Trophoblast cell (in vitro differentiated cells and primary cell): ENCODE measurements at places on chromosomes 6 and 20.

- H3K36me3 ChIP-seq = no peaks in the 10 kb centered on the region
- no peak for DNase-seq
- no peak overlapping the region for H3K4me3 ChIP-seq
- H3K27ac ChIP-seq = no peak overlapping the region
- no peaks in the 10 kb centered on the region for H3K27me3 ChIP-seq
Observed at GRCh38 chr6:131688286-131688685, 12.9 kb downstream of the OR2A4 start.

DNA sequence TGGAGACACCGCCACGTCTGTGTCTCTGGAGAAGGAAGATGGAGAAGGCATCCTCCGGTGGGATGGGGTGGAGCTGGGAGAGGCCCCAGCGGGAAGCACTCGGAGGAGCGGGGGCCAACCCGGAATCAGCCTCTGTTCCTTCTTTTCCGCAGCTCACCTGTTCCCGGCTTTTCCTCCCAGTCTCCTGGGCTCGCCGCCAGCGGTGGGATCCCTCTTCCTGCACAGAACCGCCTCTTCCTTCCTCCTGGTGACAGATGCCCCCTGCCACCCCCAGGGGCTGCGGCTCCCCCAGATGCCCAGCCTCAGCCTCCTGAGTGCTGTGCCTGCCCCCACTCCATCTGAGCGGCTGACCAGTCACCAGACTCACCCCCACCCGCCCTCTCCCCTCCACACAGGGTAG, 23.3 kb downstream of the RAMACL start:
- no peak overlapping the region for H3K4me3 ChIP-seq
- H3K4me1 ChIP-seq = no peaks in the 10 kb centered on the region
- no peak overlapping the region for H3K27ac ChIP-seq
- no peak for DNase-seq

GRCh38 chr6:74368746-74369145, 672.7 kb downstream of the CD109 start:
- DNase-seq = peak; percentile 50
- H3K4me3 ChIP-seq = no peak overlapping the region
- H3K27me3 ChIP-seq = no peaks in the 10 kb centered on the region
- H3K36me3 ChIP-seq = no peaks in the 10 kb centered on the region

DNA sequence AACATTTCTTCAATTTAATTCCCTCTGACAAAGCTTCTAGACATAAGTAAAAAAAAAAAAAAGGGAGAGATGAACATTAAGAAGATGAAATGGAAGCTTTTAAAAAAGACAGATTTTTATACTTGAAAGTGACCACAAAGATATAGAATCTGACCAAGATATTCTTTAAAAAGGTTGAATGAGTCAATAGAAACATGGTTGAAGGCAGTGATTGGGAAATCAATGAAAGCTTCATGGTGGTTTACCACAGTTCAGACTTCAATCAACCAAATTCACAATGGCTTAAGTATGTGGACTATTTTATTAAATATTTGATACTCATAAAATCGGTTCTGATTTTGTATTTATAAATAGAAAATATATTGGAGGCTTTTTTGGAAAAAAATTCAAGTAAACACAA, 248.4 kb upstream of the HSF2 start:
- DNase-seq = no peak
- H3K27me3 ChIP-seq = no peaks in the 10 kb centered on the region
- H3K36me3 ChIP-seq = no peaks in the 10 kb centered on the region
- no peaks in the 10 kb centered on the region for H3K4me1 ChIP-seq

DNA sequence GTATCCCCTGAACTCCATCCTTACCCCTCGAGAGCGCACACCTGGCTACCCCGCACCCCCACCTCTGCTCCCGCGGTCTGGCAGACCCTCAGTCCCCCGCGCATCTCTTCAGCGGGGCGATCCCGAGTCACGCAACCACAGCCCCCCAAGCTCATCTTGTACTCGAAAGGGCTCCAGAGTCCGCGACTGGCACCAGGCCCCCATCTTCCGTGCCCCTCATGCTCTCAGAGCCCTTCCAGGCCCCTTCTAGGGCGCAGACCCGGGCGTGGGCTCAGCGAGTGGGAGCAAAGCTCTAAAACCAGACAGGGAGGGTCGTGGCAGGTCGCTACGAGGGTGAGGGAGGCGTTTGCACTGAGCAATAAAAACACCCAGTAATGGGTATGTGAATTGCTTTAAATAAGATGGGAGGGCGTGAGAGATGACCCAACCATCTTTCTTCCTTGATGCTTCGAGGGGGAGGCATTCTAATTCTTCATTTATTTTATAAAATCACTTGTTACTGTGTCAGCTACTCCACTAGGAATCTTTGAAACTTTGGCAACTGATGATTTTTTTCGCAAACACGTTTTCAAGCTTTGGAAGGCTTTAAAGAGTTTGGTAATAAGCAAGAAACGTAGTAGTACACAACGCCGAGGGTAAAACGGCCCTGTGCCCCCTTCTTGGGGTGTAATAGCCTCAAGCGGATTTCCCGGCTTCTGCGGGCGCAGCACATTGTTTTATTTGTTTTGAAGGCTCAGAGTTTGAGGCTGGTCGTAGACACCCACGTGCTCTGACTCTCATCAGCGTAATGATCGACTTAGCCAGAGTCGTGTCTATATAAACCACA, 42.6 kb upstream of the SUPT3H start:
- no peaks in the 10 kb centered on the region for H3K36me3 ChIP-seq
- H3K27ac ChIP-seq = no peak overlapping the region
- peaks cover 25% of the 10 kb centered on the region for H3K27me3 ChIP-seq
- peaks cover 11% of the 10 kb centered on the region for H3K4me1 ChIP-seq

DNA sequence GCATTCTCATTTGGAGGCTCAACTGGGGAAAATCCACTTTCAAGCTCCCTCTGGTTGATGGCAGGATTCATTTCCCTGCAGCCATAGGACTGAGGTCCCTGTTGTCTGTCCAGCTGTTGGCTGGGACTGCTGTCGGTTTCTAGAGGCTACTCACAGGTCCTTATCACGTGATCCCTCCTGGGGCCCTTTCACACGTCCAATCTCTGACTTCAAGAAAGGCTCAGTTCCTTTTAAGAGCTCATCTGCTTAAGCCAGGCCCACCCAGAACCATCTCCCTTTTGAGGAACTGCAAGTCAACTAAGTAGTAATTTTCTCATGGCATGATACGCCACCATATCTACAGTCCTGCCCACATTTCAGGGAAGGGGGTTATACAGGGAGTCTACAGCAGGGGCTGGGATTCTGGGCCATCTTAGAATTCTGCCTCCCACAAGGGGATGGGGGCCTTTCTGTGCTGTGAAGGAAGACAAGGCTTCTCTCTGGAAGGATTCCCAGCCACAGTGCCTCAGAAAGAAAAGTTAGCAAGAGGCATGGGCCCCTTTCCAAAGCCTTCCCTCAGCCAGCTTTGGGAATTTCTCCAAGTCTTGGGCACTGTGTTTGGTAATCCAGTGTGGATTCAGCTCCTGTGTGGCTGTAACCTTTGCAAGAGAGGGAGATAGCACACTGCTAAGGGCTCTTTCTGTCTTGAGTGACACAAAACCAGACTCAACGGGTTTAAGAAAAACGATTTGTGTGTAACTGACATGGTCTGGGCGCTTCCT, 66.4 kb downstream of the CTCFL start:
- H3K4me3 ChIP-seq = no peak overlapping the region
- no peaks in the 10 kb centered on the region for H3K36me3 ChIP-seq
- H3K27me3 ChIP-seq = no peaks in the 10 kb centered on the region
- DNase-seq = no peak
- H3K4me1 ChIP-seq = peaks cover 23% of the 10 kb centered on the region
- no peak overlapping the region for H3K27ac ChIP-seq

DNA sequence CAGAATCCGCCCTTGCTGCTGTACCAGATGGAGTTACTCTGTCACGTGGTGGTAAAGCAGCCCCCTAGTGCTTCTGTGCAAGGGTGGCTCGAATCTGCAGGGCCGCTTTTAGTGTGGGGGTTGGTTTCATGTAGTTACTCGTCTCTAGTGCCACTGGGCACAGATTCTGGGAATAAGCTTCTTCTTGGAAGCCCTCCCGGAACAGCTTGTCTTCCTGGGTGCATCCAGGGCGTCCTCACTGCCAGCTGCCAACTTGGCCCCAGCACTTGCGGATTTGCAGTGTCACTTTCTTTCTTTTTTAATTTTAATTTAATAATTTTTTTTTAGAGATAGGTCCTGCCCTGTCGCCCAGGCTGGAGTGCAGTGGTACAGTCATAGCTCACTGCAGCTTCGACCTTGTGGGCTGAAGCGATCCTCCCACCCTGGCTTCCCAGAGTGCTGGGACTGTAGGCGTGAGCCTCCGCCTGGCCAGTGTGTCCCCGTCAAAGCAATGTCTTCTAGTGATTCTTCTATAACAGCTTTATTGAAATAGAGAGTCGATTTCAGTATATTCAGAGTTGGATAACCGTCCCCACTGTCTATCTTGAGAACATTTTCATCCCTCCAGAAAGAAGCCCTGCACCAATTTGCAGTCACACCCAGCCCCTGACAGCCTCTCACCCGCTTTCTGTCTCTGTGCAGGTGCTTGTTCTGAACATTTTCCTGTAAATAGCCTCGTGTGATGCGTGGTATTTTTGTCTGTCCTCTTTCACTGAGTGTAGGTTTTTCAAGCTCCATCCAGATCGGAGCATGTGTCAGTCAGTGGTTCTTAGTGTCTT, 25.9 kb downstream of the PYGB start:
- H3K27me3 ChIP-seq = no peaks in the 10 kb centered on the region
- H3K27ac ChIP-seq = no peak overlapping the region
- DNase-seq = no peak

- no peaks in the 10 kb centered on the region for H3K27me3 ChIP-seq
- no peak overlapping the region for H3K27ac ChIP-seq
- peak; percentile 73 for DNase-seq
- H3K36me3 ChIP-seq = peaks cover 10% of the 10 kb centered on the region
Observed at GRCh38 chr6:4932228-4932903, 71.5 kb downstream of the RPP40 start.

GRCh38 chr6:139161817-139162284, 27.0 kb downstream of the HECA start:
- H3K27me3 ChIP-seq = no peaks in the 10 kb centered on the region
- peaks cover 8% of the 10 kb centered on the region for H3K36me3 ChIP-seq
- H3K4me1 ChIP-seq = peaks cover 8% of the 10 kb centered on the region
- H3K27ac ChIP-seq = no peak overlapping the region

DNA sequence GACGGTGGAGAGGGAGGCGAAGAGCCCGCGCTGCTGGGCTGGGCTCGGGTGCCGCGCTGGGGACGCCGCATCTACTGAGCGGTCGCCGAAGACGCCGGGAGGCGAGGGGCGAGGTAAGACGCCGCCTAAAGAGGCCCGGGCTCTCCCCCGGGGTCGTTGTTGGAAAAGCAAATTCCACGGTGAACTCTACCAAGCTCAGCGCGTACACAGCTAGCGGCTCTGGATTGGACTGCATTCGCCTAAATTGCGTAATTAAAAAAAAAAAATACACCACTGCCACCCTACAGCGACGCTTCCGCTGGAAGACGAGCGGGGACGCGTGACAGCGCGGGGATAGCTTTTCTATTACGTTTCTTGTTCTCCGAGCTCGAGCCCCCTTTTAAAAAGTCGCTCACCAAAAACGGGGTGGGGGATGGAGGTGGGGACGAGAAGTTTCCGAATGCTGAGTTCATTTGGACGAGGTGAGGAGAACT, 92.0 kb upstream of the PRDM1 start:
- H3K27me3 ChIP-seq = peaks cover 39% of the 10 kb centered on the region
- no peak overlapping the region for H3K4me3 ChIP-seq
- no peaks in the 10 kb centered on the region for H3K36me3 ChIP-seq
- no peak overlapping the region for H3K27ac ChIP-seq
- peaks cover 11% of the 10 kb centered on the region for H3K4me1 ChIP-seq

DNA sequence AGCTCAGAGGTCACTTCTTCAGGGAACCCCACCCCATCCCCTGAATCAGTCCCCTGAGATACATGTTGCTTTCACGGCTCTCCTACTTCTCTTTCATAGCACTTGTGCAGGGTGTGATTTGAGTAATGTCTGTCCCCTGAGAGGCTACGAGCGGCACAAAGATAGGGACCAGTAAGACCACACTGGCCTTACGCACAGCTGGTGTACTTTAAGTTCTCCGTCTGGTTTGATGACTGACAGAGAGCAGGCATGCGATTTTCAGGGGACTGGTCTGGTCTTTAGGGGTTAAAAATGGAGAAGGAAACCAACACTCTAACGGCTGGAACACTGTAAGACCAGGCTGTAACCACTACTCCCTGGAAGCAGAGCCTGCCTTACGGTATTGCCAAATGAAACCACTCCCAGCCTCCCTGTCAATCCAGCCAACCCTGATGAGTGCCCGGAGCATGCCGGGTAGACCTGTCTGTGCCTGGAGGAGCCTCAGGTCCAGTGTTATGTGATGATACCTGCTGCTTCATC, 47.1 kb downstream of the ELMO2 start:
- peak; percentile 62 for DNase-seq
- peaks cover 36% of the 10 kb centered on the region for H3K36me3 ChIP-seq
- H3K4me1 ChIP-seq = peaks cover 15% of the 10 kb centered on the region

- no peaks in the 10 kb centered on the region for H3K27me3 ChIP-seq
- H3K4me1 ChIP-seq = no peaks in the 10 kb centered on the region
- H3K36me3 ChIP-seq = no peaks in the 10 kb centered on the region
Observed at GRCh38 chr20:59561228-59561605, 43.1 kb upstream of the PHACTR3 start.

DNA sequence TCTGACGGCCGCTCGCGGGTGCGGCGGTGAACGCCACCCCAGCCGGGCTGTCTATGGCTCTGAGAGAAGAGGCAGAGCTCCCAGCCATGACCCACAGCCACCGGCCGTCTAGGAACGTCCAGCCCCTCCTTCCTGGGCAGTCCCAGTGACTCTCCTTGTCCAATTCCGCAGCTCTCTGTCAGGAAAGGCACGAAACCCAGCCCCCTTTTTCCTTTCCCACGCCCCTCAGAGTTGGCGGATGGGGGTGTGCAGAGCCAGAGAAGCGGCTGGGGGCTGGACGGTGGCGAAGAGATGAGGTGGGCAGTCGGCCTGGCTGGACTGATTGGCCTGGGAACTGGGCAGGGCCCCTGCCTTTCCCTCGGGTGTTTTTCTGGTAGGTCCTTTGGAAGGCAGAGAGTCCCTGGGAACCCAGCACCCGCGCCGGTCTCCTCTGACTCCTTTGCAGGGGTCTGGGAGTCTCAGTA, 1.5 kb downstream of the EBF4 start:
- no peak for DNase-seq
- H3K27me3 ChIP-seq = peaks cover 59% of the 10 kb centered on the region
- H3K4me3 ChIP-seq = no peak overlapping the region
- no peaks in the 10 kb centered on the region for H3K36me3 ChIP-seq
- peaks cover 10% of the 10 kb centered on the region for H3K4me1 ChIP-seq
- H3K27ac ChIP-seq = no peak overlapping the region

GRCh38 chr6:158894193-158894592, 75.0 kb upstream of the EZR start:
- no peaks in the 10 kb centered on the region for H3K36me3 ChIP-seq
- DNase-seq = peak; percentile 85
- H3K27ac ChIP-seq = peak overlapping the region; percentile 55
- H3K27me3 ChIP-seq = no peaks in the 10 kb centered on the region
